ENCODE measurements at places on chromosomes 5 and 9.

DNA sequence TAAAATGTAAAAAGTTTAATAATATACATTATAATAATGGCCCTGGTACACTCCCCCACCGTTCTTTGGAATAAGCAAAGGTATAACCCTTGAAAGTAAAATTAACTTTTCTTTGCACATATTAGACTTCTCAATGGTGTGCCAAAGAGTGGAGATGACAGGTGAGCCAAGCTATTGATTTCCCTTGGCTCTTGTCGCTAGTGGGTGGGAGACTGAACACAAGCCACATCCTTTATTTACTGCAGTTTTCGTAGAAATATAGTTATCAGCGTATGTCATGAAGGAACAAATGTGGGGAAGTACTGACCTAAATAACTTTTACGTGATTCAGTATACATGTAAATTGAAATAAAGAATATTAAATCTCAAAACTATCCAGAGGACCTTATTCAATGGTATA is 549.3 kb downstream of the RAB3C start:
- DNase-seq, result no peak

- DNase-seq, result no peak
Observed at GRCh38 chr9:128802482-128802881, 15.4 kb downstream of the TBC1D13 start.

DNA sequence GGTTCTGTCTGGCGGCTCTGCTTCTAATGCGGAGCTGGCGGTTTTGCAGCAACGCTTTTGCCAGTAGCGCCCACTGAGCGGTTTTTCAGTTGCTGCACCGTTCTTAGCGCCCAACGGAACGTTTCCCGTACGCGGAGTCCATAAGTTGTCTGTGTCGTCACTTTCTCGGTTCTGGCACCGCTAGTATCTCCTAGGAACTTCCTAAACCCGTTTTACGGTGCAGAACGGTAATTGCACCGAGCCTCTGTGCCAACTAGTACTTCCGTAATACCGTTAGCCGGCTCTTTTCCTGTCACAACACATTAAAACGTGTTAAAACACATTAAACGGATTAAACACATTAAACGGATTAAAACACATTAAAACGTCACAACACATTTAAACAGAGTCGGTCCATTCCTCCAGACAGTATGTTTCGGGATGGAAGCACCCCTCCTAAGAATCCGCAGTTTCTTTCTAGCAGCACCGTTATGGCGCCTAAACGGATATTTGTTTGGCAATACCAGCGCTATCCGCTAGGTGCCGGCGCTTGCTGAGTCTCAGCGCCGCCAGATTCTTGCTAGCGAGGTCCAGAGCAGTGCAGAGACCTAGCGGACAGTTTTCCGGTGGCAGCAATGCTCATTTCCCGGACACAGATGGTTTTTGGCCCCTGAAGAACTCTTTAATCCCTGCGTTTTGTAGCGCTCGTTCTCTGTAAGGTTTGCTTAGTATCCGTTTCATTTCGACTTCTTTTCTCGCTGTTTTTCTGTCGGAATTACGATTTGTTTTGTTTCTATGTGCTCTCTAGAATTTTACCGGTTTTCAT is 45.4 kb downstream of the ANXA2R start:
- peak; percentile 92 for DNase-seq

- no peak for DNase-seq
Observed at GRCh38 chr5:59317023-59317773, 576.3 kb downstream of the PDE4D start.

DNA sequence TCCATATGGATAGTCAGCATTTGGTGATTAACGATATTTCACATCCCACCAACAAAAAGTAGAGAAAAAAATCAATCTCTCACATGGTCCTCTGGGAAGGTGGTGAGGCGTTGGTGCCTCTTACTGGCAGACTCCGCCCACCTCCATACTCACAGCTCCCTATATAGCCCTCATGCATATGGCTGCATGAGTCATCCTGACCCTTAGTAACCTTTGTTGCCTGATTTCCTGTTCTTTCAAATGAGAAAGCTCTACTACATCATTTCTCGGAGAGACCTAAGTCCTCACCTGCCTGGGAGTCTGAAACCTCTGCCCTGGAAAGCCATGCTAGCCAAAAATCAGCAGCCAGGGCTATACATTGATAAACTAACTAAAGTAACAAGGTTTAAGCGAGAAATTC is 33.3 kb upstream of the ABCA1 start:
- DNase-seq, result no peak

GRCh38 chr5:6548756-6549285 is 84.0 kb downstream of the NSUN2 start:
- DNase-seq, result no peak

GRCh38 chr5:83363886-83364275 is 107.7 kb upstream of the VCAN start:
- no peak for DNase-seq

- no peak for DNase-seq
Observed at GRCh38 chr9:19136129-19136528, 8.8 kb upstream of the PLIN2 start.

DNA sequence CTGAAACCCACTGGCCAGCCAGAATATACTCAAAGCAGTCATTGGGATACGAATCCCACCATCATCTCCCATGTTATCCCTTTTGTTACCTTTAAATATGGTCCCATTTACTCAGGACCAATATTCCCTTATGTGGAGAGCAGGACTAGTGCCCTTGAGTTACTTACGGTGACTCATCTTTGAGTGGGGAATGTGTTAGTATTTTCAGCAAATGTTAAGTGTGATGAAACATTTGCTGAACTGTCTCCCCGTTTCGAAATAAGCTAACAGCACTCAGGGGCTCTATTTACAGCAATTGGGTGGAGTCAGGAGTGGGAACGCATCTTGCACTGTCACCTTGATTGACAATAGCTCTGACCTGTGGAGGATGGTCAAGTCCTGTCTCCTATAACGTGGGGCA is 67.4 kb downstream of the CTSL start:
- DNase-seq, result no peak

DNA sequence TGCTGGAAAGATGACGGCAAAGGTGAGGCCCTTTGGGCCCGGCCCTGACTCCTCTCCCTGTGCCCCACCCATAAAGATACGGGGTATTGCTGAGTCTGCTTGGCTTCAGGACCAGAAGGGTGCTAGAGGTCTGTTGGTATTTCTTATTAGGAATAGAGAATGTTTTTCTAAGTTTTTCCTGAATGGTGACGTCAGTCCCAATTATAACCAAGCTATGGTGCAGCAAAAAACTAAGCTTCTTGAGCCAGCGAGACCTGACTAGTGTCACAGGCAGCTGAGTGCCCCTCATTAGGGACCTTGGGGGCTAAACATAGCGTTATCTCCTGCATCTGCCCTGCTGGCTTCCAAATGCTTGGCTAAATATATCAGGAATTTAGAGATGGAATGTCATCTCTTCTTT is 151.0 kb upstream of the TBC1D2 start:
- no peak for DNase-seq

GRCh38 chr5:154039458-154039829 is 677 bp downstream of the MFAP3 start:
- no peak for DNase-seq

DNA sequence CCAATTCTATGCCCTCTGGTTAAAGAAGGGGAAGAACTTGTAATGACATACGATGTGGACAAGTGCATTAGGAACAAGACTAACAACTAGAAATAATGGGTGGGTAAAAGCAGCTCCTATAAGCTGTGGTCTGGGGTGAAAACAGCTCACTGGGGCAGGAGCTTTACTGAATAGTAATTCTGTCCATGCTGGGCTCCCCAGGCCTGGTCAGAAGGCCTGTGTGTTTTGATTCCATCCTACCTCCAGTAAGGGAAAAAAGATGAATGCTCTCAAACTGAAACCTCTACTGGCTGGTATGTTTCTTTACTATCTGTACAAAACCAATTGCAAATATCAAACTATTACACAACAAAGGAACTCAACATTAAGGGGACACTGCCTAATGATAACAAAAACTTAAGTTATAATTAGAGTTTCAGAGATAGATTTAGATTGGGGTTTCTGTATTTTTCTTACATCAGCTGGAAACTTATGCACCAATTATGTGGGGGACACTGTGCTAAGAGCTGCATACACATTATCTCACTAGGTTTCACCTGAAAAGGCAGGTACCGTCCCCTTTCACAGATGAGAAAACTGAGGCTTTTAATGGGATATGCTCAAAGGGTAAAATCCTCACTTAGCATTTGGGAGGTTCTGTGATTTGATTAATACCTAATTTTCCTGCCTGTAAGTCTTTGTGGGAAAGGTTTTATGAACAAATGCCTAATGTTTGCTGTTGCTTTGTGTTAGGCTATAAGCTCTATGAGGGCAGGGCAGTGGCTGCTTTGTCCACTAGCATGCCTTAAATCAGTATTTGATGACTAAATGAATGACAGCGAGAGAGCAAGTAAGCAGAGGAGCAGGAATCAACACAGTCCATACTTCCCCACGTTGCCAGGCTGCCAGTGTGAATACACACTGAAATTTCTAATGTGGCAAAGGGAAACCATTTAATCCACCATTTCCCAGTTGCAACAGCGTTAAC is 53.6 kb downstream of the ELL2 start:
- DNase-seq, result no peak

DNA sequence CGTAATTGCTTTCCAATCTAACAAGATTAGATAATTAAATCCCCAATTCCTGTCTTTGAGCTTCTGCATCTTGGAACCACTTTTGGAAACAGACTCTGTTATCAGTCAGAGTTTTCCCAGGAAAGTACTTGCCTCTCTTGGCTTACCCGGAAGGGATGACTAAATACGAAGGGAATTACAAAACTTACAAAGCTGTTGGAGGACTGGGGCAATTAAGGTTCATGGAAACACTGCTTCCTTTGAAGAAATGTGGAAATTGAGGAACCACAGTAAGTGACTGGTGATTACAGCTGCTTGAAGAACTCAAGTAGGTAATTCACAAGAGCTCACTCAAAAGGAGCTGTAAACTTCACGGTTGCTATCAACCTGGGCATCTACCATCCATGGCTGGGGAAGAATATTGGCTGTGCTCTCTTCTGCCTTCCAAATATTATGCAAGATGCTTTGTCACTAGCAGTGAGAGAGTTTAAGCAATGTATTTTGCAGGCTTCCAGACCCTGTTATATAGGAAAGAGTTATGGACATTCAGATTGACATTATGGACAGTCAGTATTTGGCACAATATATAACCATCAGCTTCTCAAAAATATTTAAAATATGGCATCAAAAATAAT is 104.6 kb upstream of the MAN2A1 start:
- no peak for DNase-seq

GRCh38 chr9:18256568-18256967 is 217.4 kb upstream of the ADAMTSL1 start:
- no peak for DNase-seq

DNA sequence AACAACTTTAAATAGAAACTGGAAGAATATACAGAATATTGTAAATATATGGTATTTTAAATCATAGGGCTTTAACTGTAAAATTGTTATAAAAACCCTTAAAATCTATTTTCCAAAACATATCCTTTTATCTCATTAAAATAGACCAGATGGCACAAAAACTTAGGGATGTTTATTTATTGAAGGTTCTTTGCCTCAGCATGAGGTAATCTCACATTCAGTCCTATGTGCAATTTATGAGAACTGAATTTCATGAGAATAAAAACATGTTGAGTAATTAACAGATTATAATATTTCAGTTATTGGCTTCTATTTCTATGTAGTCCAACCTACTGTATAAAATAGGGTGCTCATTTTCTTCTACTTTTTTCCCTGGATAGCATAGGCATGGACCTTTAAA is 329.2 kb upstream of the PRR16 start:
- no peak for DNase-seq

- DNase-seq, result no peak
Observed at GRCh38 chr5:9920697-9921096, 290.5 kb upstream of the TAS2R1 start.

DNA sequence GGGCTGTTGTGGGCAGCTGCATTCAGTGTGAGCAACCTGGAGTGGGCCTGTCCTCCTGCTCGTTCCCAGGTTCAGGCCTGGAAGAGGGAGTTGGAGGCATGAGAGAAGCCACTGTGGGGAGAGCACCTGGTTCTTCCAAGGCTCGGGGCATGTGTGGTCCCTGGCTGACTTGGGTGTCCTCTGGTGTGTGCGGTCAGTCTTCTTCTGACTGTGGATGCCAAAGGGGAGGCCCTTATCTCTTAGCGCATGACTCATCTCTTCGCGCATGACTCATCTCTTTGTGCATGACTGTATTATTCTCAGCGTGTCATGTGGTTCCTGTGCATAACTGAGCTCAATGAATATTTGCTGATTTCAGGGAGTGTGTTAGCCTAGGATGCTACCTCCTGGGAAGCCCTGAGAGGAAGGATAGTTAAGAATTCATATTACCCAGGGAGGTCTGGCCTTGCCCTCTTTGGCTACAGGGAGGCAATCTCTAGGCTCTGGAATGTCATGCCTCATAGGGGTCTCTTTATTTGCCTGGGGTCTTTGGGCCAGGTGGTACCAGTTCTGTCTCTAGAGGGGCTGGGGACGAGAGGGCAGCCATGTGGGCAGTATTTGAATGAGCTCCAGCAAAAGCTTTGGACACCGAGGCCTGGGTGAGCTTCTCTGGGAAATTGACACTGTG is 188.7 kb downstream of the HSPA4 start:
- DNase-seq, result no peak

- no peak for DNase-seq
Observed at GRCh38 chr5:140488914-140489313, 58.5 kb upstream of the EIF4EBP3 start.

- DNase-seq, result no peak
Observed at GRCh38 chr5:7396713-7397454, 946 bp downstream of the ADCY2 start.

DNA sequence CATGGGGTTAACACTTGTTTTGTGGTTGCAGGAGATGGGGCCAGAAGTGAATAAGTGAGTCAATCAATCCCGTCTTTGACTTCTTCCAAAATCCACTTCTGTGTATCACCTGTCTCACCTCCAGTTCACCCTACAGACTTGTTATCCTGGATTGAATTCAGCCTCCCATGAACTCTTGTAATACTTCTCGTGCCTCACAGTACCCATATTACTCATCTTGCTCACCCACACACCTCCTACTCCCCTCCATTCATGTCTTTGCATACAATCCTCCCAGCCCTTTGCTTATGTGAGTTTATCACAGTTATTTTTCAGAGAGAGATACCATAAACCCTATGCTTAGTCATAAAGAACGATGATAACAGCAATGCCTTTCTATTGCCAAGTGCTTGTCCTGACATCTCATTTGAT is 52.9 kb upstream of the PAPPA start:
- no peak for DNase-seq

DNA sequence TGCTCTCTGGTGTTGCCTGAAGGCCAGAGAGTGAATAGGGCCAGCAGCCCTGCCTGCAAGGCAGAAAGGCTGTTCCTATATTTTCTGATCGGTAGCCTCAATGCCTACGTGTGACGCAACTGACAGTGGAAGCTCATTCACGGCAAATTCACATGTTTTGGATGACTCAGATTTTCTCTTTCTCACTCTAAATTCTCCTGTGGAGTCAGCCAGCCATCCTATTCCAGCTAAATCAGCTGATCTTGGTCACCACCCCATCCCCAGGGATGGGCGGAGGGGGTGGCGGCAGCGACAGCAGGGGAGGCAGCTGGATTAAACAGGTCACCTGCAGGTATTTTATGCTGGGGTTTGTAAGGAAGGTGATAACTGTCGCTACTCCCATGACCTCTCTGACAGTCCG is 52.3 kb downstream of the ZNF510 start:
- DNase-seq, result no peak
